ENCODE measurements at places on chromosomes 12 and 14.
A peak's percentile ranks its signal among the peaks of the same experiment; 100 is the strongest.

DNA sequence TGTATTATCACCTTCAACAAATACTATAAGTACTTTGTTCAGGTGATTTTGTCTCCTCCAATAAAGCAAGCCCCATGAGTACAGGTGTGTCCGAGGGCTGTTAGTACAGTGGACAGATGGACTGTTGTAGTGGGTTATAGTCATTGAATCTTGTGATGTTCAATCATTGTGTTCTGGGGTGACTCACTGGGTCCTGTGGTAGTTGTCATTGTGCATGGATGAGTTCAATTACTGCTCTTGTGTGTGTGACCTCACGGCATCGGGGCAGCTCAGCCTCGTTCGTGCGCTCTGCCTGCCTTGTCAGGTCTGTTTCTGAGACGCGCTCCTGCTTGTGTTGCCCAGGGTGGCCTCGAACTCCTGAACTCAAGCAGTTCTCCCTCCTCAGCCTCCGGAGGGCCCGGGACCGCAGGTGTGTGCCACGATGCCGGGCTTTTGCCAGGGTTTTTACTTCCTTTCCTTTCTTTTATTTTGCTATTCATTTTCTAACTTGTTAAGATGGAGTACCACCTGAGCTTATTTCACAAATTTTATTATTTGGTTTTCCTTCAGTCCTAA, 72.2 kb downstream of the DDX51 start:
- peak; percentile 11 for DNase-seq

GRCh38 chr12:82644896-82645295, 41.8 kb upstream of the TMTC2 start:
- no peak for DNase-seq

DNA sequence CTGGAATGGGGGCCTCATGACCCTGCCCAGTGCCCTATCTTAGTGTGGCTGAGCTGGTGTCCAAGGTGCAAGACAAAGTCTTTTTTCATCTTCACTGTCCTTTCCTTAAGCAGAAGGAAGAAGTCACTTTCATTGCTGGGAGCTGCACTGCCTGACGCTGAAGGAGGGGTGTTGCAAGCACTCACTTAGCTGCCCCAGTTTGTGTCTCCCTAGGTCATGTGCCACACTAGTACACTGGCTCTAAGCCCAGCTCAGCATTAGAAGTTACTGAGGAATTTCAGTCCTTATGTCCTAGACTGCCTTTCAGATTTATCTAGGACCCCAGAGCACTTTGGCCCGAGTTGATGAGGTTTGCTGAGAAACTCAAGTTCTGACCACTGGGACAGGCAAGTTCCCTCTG, 952.0 kb upstream of the USP15 start:
- no peak for DNase-seq

DNA sequence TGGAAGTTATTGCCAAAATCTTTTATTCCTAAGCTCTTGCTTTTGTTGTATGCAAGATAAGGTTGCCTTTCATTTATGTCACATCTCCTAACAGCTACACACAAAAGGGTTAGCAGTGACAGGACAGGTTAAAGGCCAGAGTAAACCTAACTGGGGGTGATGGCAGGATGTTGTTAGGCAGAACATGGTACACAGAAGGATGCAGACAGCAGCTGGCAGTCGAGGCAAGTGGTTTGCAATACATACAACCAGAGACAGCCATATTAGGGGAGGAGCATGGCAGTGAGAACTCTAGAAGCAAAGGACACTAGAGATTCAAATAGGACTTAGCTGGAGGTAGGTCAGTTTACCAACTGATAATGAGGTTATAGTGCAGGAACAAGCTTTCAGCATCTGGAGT, 2.7 kb upstream of the ABCD2 start:
- DNase-seq: no peak

- DNase-seq: peak; percentile 58
Measured at GRCh38 chr12:15581006-15581405, 208.2 kb downstream of the EPS8 start.

DNA sequence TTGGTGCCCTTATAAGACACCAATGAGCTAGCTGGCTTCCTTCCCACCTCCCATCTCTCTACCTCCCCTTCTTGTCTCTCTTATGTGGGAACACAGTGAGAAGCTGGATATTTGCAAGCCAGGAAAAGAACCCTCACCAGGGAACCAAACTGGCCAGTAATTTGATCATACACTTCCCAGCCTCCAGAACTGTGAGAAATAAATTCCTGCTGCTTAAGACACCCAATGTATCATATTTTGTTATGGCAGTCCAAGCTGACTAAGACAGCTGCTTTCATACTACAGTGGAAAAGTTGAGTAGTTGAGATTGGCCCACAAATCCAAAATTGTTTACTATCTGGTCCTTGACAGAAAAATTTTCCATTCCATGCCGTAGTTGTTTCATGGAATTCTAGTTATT, 269.0 kb downstream of the KCNH5 start:
- no peak for DNase-seq

DNA sequence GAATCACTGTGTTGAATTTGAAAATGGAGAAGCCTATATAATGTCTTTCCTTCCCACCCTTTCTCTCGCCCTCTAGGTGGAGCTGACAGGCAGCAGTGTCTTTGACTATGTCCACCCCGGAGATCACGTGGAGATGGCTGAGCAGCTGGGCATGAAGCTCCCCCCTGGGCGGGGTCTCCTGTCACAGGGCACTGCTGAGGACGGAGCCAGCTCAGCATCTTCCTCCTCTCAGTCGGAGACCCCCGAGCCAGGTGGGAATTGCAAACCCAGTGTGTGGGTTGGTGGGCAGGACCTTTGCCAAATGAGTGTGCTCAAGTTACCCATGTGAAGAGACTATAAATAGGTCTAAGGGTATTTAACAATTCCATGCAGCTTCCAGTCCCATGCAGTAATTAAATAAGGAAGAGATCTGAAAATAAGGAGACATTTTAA, 274.7 kb downstream of the EGLN3 start:
- peak; percentile 65 for DNase-seq

GRCh38 chr12:111597831-111598636, 1.1 kb downstream of the ATXN2 start:
- peak; percentile 55 for DNase-seq

DNA sequence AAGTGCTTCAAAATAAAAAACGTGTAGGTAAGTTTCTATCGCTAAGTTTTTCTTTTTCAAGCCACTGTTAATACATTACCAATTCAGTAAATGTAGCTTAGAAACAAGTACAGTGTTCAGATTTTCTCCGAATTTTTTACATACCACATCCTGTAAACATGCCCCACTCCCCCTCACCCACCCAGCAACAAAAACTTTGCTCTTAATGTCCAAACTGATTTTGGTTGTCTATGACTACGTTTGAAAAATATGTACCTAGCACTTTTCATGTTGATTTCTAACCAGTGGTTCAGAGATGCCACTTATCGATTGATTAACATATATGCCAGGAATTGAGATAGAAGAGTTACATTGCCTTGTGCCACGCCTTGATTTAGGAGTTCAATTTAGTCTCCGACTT, 663 bp upstream of the LIN7A start:
- DNase-seq: no peak

GRCh38 chr14:36478782-36479181, 41.2 kb downstream of the NKX2-1 start:
- no peak for DNase-seq

DNA sequence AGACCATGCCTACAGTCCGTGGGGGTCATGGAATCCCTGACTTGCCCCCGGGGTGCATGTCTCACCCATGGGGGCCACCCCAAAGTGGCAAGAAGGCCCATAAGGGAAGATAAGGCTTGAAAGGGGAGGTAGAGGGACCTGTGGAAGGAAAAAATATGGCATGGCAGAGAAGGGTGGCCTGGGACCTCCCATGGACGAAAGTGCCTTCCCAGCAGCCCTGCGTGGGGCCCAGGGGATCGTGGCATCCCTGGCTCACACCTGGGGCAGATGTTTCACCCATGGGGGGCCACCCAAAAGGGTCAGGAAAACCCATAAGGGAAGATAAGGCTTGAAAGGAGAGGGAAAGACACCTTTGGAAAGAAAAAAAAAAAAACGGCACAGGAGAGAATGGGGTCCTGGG, 264.6 kb downstream of the ALG10 start:
- DNase-seq: no peak

DNA sequence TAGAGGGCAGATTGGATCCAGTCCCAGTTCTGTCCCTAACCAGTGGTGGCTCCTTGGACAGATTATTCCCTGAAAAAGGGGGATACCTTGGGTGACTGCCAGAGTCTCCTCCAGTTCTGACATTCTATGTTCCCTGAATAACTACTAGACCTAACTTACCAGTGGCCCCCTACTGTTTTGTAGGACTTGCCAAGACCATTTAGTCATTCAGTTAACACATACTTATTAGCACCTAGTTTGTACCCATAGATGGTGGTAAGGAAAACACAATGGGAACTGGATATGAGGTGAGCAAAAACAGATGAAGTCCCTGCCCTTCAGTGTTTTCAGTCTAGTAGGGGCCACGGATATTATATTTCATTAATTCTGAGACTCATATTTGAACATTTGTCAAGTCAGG, 3.5 kb downstream of the PRPF40B start:
- DNase-seq: no peak

DNA sequence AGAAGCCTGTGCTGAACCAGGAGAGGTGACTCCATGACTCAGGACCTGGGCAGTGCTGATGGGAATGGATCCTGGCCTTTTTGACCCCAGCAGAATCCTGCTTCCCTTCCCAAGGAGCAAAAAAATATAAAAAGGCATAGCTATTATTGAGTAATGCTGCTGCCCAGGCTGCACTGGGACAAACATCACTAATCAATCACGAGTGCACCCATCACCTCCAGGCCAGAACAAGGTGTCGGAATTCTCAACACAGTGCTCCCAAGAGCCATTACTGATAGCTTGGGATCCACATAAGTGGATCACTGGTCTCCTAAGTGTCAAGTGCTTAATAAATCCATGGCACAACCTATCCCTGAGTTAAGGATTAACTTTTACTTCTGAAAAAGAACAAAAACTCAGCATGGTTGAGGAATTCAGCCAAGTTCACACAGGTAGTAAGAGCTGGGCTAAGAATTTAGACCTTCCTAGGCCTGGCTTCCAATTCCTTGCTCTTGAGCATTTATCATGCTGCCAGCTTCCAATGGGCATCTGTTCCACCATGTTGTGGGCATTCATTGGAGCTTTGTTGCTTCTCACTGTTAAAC, 31.9 kb downstream of the IRF2BPL start:
- no peak for DNase-seq

DNA sequence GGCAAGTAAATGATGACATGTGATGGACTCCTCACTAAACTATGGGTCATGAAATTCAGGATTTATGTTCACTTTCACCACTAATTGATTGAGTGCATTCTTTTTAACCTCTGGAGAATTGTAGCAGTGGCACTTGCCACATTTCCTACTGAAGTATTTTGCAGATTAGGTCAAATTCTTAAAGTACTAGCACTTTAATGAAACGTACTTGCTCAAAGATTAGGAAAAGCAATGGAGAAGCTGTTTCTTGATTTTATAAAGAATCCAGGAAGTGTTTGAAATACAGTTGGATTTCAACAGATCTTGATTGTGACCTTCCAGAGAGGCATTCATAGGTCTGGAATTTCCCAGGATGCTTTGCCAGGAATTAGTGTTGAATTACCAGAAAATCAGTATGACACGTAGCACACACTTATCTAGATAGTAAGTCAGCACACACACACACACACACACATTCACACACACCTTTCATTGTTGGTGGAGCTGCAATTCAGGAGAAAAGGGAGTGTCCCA, 162.6 kb downstream of the MYRFL start:
- peak; percentile 98 for DNase-seq

DNA sequence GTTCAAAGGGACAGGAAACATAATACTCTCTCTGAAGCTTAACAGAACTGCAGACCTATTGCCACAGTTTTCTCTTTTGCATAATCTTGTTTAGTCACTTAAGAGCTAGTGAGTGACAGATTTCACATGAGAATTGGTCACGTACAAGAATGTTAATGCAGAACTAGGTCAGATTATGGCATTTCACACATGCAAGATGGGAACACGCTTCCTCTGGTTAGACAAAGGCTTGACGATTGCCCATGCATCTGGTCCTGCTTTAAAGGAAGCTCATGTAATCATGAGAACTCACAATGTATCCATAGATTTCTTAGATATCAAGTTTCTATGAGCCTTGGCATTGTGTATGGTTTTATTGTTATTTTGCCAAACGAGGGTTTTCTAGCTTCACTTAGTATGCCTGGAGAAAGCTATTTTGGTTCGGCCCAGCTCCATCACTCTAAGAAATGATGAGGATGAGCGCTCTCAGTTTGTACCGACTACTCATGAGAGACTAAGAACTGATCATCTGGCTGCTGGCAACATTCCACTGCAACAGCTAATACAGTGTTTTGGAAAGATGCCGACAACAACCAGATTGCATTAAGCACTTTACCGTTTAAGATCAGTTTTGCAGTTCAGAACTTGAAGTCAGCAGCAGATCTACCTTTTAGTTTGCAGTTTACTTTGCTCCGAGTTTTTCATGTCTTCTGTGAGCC, 380.0 kb downstream of the DIO2 start:
- DNase-seq: peak; percentile 82

- DNase-seq: no peak
Measured at GRCh38 chr12:105090361-105090760, 6.1 kb upstream of the ALDH1L2 start.

GRCh38 chr12:47773062-47773857, at the start of gene SLC48A1:
Gene SLC48A1 (plus strand): TSS chr12:47773238. CDS start chr12:47773305, 67 bp downstream.
- DNase-seq: peak; percentile 64

DNA sequence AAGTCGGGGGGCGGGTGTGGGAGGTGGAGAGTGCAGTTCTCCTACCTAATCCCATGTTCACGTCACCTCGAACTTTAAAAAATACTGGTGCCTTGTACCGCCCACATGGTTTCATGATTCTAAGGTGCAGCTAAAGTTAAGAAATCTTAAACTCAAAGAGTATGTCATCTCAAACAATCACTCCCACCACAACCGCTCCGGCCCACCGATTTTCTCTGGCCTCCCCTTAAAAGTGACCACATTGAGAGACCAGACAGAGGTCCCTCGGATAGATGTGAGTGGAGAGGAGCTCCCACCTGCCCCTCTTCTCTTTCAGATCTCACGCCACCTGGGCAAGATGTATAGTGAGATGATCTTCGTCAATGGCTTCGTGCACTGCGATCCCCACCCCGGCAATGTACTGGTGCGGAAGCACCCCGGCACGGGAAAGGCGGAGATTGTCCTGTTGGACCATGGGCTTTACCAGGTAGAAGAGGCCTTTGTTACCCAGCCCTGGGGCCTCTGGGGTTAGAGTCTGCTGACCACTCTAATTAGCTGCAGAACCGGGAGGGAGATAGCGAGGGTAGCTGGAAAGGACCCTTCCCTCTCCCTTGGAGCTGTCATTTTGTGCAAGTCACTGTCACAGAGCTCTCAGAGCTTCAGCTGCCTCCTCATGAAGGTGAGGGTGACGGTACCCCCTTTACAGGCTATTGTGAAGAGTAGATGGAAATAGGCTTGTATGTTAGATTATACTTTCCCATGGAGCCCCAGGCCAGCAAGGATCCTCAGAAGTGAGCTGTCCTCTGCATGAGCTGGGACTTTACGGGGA, 124.4 kb downstream of the ADCK1 start:
- no peak for DNase-seq

GRCh38 chr12:97305651-97306050, 157.0 kb upstream of the RMST start:
- no peak for DNase-seq

DNA sequence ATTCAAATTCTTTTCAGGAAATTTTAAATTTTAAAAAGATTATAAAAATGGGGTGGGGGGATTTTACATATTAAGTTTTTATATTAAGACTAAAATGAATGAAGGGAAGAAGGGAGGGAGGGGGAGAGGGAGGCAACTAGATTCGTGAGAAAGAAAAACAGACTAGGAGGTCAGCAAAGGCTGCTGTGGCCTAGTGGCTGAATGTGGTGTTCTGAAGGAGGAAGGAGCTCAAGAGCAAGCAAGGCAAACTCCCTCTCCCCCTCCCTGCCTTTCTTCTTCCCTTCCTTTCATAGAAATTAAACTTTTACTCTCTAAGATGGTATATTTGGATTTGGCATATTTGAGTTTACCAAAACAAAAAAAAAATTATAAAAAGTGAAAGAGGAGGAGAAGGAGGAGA, 18.1 kb downstream of the DYRK2 start:
- no peak for DNase-seq
